Activated naive CD4-positive, alpha-beta T cell treated with anti-CD3 and anti-CD28 coated beads for 36 hours (primary cell): ENCODE measurements at places on chromosomes 1 and 21. TPM values are rescaled to one million over a fixed set of nuclear protein-coding genes. Genes with fewer than 3 reads are reported as not detected.

- no peak for DNase-seq
These were observed 158.2 kb downstream of the TRIM33 start for GRCh38 chr1:114352797-114353196.

The NIPAL3 gene
- 58.1 TPM for total RNA-seq

DNA sequence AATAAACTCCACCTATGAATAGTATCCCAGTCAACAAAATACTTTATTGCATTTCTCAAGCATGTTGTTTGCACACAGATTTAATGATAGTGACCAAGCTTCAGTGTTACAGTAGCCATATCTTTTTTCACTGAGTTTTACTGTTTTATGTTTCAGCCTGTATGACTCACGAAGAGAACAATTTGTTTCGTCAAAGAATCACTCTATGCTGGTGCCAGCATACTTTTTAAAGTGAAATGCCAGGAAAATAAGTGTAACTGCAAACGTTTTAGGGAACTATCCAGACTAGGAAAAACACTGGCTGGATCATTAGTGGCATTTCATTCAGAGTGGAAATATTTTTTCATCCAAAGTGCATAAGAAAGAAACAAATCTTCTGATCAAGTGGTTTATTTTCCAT is 210.8 kb downstream of the COL11A1 start:
- no peak for DNase-seq

DNA sequence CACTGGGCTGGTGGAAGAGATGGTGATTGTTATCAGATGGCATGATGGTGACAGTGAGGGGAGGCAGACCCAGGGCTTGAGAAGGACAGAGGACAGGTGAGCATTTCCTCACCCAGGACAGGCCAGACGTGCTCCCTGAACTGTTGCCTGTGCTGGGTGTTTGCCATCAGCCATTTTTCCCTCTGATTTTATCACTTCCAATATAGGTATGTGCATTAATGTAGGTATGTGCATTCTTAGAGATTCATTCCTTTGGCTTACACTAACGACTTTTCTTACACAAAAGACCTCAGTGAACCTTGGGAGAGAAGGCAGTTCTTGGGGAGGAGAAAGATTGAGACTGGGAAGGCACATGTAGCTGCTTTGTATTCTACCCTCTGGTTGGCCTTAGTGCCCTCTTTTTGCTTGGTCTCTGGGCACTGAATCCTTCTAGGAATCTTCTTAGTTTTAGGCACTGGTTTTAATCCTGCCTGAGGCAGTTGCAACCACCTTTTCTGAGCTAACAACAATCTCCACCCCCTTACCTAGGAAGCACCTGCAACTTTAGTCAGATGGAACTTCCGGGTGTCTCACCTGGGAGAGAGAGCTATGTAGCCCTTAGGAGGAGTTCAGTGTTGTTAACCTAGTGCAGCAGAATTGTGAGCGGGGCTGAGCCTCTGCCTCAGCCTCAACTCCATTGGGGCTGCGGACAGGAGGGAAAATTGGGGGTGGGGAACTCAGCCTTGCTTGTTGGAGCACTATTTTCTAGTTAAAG is 30.9 kb downstream of the C1orf116 start:
- DNase-seq: no peak

The GPR37L1 gene
- total RNA-seq: not detected

DNA sequence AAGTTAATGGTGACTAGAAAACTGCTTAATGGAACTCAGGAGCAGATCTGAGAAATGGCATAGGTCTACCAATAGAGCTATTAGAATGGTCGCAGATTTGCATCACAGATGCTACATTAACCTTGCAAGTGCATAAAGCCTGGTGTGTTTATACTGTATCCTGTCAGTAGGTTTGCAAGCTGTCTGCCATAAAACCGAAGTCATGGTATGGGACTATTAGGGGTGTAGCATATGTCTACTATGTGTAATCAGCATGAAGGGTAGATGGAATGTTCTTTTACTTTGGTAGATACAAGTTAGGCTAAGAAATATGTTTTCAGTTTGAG is 574.2 kb upstream of the ADGRL2 start:
- DNase-seq: no peak

- no peak for DNase-seq
These were observed 18.7 kb downstream of the CLSTN1 start for GRCh38 chr1:9805006-9805508.

DNA sequence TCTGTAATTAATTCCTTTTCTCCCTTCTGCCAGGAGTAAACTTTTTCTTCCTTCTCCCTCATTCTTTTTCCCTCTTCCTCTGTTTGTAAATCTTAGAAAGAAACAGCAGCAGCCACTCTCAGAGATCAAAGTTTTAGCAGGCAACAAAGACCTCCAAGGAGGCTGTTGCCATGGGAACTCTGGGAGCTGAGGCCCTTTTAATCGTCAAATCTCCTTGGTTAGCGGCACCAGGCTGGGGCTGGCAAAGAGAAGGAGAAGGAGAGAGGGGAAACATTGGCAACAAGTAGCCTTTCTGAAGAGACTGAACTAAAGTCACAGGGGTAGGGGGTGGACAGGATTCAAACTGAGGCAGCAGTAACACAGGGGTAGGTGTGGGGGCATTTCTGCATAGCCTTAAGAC is 25.2 kb downstream of the ILDR2 start:
- no peak for DNase-seq

DNA sequence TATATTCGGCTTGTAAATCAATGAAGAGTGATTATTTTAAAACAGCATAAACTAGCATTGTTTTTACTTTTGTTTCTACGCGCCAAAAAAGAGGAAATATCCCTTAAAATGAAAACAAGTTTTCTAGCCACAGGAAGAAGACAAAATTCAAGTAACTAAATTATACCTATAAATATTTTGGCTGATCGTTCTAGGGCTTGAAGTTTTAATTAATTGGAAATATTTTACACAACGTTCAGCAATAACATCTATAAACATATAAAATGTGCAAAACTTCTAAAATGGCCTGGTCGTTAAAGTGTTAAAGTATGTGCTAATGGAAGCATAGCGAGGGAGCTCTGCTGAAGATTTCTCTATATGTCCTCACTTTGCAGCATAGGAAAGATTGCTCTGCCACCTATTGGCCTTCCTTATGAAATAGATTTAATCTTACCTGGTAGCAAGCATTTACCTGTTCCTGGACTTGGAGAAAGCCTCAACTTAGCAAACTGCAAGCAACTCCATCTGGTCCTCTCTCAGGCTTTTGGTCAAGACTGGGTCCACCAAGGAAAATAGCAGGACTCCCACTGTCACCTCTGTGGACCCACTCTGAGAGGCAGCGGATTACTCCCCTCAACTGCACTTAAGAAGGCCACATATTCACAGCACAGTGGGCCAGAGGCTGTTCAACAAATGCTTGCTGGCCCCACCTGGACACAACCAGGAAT is 351.3 kb upstream of the RUNX1 start:
- DNase-seq: peak; percentile 58

DNA sequence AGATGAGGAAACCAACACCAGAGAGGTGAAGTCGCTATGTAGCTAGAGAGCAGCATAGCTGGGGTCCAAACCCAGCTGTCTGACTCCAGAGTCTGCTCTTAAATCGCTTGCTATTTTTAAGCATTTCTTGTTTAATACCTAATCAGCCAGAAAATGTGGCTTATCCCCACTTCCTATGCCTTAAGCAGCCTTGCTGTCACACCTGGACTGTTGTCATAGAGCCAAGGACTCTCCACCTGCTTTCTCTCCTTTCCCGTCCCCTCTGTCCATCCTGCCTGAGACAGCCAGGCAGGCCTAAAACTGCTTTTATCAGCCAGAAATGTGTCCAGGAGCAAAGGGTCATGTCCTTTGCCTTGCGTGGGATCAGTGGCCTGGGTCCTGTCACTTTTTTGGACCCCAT is 28.3 kb upstream of the EPHA8 start:
- DNase-seq: no peak

DNA sequence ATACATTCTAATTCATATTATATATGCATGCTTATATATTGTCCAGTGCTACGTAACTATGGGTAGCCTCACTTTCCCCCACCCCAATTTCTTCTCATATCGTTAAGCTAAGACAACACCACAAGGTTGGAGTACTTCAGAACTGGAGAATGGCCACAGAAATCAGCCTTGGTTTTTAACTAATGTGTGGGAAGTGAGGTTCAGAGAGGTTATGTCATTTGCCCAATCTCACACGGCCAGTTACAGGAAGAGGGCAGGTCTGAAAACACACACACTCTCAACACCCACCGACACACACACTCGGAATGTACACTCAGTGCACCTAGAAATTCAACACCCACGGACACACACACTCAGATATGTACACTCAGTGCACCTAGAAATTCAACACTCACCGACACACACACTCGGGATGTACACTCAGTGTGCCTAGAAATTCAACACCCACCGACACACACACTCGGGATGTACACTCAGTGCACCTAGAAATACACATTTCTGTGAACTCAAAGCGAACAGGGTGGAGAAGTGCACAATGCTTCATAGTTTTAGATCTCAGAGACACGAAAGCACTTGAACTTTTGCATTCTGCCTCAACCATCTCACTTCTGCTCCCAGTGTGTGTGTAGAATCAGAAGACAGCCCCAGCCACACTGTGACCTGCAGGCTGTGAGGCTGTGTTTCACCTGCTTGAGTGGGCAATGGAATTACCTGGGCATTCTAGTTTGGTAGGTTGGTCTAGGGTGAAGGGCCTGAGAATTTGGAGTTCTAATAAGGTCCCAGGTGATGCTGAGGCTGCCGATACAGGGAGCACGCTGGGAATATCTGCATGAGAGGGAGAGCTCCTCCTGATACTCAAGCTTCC is 170.4 kb downstream of the CLIC6 start:
- DNase-seq: no peak

The MMP23B gene
- 0.64 TPM for total RNA-seq

The MATN1 gene
- total RNA-seq: 0.36 TPM

The HSD3B2 gene
- total RNA-seq: not detected

The SCAMP3 gene
- total RNA-seq: 80.3 TPM

GRCh38 chr1:198228925-198229324 is 72.1 kb downstream of the NEK7 start:
- DNase-seq: no peak

The DYNLT5 gene
- total RNA-seq: not detected

The IL10 gene
- total RNA-seq: not detected
